ENCODE measurements at places on chromosomes 12 and 14.

DNA sequence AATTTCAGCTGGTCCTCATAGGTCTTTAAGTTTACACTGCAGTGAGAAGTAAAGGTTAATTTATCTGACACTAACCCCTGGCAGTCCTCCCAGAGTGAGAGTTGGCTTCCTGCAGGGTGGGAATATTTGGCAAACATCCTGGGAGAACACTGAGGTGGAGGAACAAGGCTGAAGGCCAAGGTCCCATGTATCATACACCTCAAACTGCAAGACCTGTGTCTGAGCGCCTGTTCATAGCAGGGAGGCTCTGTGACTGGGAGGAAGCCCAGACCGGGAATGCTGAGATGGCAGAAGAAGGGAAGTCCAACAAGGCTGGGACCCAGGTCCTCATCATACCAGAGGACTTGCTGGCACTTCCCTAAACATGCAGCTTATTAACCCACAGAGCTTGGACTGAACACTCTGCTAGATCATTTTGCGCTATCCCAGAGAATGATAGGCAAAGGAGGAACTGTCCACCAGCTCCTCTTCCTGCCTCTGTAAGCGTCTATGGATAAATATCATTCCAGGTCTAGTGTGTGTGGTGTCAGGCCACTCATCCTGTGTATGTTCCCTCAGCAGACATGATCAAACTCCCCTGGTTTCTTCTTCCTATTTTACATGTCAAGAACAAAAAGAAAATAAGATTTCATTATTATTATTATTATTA lies 199.6 kb upstream of the CNOT2 start:
- no peak for DNase-seq

- no peak for DNase-seq
Observed at GRCh38 chr12:127245437-127245836, 1021.5 kb upstream of the TMEM132C start.

- no peak for DNase-seq
Observed at GRCh38 chr14:49014476-49014875, 571.7 kb downstream of the RPS29 start.

DNA sequence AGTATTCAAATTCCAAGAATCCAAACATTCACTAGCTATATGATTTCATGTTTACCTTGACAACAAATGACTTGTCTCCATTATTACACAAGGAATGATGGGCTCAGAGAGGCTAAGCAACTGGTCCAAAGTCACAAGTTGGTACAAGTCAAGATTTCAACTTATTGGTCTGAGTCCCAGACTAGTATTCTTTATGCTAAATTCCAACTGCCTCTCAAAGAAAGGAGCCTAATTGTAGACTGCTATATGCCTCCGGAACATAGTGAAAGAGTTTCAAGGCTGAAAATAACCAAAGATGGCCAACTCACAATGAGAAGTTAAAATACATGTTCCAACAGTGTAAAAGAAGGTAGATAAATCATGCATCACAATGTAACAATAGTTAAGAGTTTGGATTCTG lies 7.5 kb downstream of the BTG1 start:
- no peak for DNase-seq

DNA sequence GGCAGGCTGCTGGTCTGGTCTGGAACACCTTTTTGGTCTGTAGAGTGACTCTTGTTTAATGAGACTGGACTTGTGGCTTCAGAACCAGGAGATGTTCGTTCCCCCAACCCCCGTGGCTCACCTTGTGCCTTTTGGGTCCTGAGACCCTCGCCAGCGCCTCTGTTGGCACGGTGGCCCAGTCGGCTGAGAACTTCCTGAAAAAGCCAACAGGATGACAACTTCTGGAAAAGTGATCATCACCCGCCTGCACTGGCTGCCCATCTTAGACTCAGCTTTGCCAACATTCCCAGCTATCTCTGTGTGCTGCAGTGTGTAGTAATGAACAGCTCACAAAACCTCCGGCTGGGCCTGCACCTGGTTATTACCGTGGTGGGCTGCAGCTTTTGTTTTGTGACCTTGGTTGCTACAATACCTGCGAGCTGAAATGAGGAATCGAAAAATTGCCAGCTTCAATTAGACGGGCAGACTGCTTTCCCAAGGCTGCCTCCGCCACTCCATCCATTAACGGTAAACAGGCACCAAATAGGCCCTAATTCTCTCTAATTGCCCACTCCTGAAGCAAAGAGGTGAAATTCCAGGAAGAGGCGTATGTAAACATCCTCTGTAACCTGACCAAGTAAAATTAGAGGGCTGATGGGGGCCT lies 16.0 kb downstream of the MEG3 start:
- DNase-seq = peak; percentile 72

- DNase-seq = peak; percentile 85
Observed at GRCh38 chr12:51320695-51321320, 3.2 kb downstream of the BIN2 start.

DNA sequence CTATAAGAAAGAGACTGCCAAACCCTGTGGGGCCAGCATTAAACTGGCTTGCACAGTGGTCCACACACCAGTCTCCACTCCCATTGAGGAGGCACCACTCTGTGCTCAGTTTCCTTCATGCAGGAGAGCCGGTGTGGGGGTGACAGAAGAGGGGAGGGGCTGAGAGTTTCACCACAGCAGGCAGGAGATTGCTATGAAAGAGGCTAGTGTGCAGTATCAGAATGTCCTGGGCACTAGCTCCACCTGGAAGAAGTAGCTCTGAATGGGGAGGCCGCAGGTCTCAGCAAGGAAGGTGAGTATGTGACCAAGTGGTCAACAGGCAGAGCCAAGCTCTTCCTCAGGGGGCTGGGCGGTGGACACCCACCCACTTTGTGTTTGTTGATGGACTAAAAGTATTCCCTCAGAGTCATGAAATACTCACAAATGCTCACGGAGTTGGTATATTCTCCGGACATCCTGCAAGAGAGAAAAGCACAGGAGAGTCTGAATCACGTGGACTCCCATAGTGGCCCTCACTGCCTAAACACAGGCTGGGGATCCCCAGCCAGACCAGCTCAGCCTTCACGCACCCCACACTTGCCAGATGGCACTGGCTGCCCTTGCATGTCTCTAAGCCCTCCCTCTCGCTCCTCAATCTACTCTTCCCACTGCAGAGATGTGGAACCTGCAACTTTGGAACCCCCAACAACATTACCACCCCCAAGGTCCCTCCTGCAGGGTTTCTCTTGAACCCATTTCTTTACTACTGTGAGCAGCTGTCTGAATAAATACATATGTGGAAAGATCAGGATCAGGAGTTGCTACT lies 7.8 kb upstream of the KRT72 start:
- DNase-seq = peak; percentile 45

DNA sequence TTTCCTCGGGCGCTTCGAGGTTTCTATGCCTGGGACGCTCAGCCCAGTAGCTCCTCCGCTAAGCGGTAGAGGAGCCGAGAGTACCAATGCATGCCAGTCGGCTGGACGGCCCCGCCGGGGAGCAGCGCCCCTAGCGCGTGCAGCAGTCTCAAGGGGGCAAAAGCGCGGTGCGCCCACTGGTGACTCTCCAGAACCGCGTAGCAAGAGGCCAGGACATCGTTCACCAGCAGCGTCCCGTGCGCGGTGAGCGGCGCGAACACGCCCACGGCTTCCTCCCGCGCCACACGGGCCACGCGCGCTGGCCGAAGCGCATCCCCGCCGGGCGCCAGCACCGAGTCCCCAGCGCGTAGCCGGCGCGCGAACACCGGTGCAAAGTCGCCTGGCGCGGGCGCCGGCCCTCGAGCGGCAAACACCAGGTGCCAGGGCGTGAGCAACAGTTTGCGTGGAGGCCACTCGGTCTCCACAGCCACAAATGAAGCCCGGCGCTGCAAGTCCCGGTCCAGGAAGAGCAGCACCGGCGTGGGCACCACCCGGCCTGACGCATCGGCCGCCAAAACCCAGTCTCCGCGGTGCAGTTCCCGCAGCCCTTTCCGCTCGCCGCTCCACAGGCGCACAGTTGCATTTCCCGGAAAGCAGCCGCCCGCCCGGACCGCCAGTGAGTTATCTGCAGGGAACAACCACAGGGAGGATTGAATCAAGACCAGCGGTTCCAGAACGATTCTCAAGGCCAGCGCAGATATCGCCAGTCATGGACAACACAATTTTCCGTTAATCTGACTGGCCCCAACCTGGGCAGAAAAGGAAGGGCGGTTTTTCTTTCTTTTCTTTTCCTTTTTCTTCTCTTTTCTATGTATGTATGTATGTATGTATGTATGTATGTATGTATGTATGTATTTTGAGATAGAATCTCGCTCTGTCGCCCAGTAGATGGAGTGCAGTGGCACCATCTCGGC lies 4.5 kb downstream of the DHH start:
- peak; percentile 74 for DNase-seq

- no peak for DNase-seq
Observed at GRCh38 chr14:100586403-100587085, 673 bp downstream of the BEGAIN start.

- no peak for DNase-seq
Observed at GRCh38 chr12:10558789-10559188, 53.1 kb downstream of the EIF2S3B start.

- DNase-seq = no peak
Observed at GRCh38 chr12:102421802-102422583, 58.4 kb downstream of the IGF1 start.

GRCh38 chr12:59708484-59708883 lies 112.7 kb downstream of the SLC16A7 start:
- DNase-seq = peak; percentile 62

GRCh38 chr14:100606687-100607610 lies 19.7 kb upstream of the BEGAIN start:
- no peak for DNase-seq

DNA sequence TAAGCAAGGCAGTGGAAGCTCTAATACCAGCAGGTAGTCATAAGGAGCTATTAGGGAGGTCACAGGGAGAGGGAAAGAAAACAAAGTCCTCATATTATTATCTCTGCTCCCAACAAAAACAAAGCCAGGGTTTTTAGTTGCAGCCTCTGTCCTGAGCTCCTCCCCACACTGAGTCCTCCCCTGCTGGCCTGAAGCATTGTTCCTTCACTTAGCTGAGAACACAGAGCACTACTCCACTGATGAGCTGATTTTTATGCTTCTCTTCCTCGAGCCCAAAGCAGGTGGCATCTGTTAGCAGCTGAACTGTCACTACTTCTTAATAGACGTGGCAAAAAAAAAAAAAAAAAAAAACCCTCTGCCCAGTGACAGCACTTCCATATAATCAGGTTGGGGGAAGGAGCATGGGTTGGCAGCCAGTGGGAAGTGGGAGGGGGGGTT lies 10.5 kb upstream of the STAC3 start:
- DNase-seq = no peak

- peak; percentile 99 for DNase-seq
Observed at GRCh38 chr12:9064815-9065606, 50.7 kb downstream of the A2M start.

DNA sequence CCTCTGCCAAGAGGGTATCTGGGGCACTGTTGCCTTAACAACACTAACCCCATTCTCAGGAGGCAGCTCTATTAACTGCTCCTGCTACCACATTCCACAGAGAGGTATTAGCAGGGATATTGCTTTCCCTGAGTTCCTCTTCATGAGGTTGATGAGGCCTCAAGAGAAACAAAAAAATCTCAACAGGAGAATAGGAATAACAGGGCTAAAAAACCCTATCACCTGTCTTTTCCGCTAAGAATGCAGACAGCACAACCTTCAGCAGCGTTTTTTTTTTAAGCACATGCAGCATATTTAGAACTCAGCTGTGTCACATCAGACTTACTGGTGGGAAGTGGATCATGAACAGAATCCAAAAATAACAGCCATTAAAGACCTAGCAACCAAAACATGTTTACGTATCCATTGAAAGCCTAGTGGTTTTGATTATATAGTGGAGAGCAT lies 29.2 kb downstream of the ATF7 start:
- no peak for DNase-seq

GRCh38 chr14:106848330-106849121 lies 1322.1 kb downstream of the TMEM121 start:
- no peak for DNase-seq

DNA sequence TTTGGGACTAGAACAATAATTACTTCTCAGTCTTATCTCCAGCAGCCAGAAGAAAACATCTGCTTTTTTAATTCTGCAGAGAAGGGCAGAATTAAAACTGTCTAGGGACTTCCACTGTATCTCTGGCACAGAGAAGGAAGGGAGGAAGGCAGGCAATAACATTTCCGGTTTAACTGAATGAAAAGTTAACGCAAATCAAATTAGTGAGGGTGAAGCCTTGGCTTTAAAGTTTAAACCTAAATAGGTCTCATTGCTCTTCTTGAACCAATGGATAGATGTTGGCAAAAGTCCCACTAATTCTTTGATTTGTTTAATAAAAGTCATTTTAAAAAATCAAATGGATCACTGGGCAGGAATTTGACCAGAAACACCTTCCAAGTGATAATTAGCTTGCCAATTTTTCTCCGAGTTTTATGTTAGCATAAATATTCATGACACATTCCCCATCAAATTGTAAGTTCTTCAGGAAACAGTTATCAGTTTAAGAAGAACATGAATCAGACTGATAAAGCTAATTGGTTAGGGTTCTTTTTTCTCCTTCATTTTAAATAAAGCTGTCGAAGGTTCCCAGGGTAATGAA lies 181.9 kb downstream of the SLC15A5 start:
- DNase-seq = no peak

GRCh38 chr14:65421201-65421981 lies 8.9 kb downstream of the FUT8 start:
- DNase-seq = peak; percentile 61

GRCh38 chr14:75549169-75549568 lies 26.9 kb downstream of the BATF start:
- no peak for DNase-seq

DNA sequence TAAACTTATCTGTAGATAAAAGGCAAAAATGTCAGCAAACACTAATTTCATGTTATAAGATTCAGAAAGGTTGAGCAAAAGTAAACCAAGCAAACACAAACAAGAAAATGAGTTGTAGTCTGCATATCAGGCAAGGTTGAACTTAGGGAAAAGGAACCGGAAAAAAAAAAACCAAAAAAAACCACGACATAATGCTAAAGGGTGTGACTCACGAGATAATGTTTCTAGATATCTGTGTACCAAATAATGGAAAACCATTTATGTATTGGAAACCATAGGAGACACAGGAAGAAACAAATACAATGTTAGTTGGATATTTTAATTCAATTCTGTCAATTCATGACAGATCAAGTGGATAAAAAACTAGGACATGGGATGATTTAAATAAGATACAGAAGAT lies 60.5 kb downstream of the GPATCH2L start:
- DNase-seq = no peak

- no peak for DNase-seq
Observed at GRCh38 chr12:87846045-87846444, 183.2 kb downstream of the C12orf50 start.

DNA sequence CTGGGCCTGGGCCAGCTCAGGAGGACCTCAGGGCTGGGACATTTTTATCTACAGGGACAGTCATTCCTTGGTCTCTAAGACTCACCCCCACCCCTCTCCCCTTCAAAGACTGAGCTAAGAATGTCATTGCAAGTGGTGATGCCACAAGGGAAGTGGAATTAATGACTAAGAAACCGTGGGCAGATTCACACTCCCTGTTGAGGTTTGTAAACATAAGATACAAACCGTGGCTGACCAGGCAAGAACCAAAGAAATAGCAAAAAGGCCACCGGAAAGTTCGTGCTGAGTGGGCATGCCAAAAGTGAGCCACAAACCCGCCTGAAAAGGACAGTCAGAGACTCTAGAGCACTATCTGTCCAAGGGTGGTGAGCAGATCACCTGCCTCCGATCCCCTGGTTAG lies 25.7 kb downstream of the NUAK1 start:
- no peak for DNase-seq
